A549 treated with DMSO at 1 μM for 4 hours (cell line): ENCODE measurements at places on chromosomes 3 and 15. TPM values are rescaled to one million over a fixed set of nuclear protein-coding genes. Genes with fewer than 3 reads are reported as not detected.

ITIH4 gene
- total RNA-seq: 0.38 to 1.6 TPM (median 0.84 TPM) in 5 replicates

GOLGA6B gene
- total RNA-seq: 0.06 to 0.09 TPM in 2 of 5 replicates, not detected in the others

DNAJB8 gene
- total RNA-seq: not detected in 5 replicates

HRH1 gene
- 9.1 to 11.0 TPM (median 9.7 TPM) in 5 replicates for total RNA-seq

WNT5A gene
- 0.62 to 1.3 TPM (median 0.82 TPM) in 5 replicates for total RNA-seq

SPINK8 gene
- total RNA-seq: not detected in 5 replicates

IL17RE gene
- total RNA-seq: 0.76 to 1.1 TPM (median 0.95 TPM) in 5 replicates

SPTSSB gene
- total RNA-seq: not detected in 5 replicates

IFT122 gene
- 11.8 to 14.5 TPM (median 13.5 TPM) in 5 replicates for total RNA-seq

GABRB3 gene
- total RNA-seq: 65.5 to 99.5 TPM (median 86.7 TPM) in 5 replicates

MESP1 gene
- 2.7 to 8.0 TPM (median 6.3 TPM) in 5 replicates for total RNA-seq

HDC gene
- total RNA-seq: 0.06 to 0.14 TPM (median 0.14 TPM) in 3 of 5 replicates, not detected in the others

IMPG2 gene
- total RNA-seq: 0.01 to 0.02 TPM (median 0.01 TPM) in 3 of 5 replicates, not detected in the others

ZNF639 gene
- 19.3 to 27.2 TPM (median 23.8 TPM) in 5 replicates for total RNA-seq

ERC2 gene
- total RNA-seq: 0.10 to 0.30 TPM (median 0.23 TPM) in 3 of 5 replicates, not detected in the others

CCDC33 gene
- total RNA-seq: 5.0 to 7.6 TPM (median 5.8 TPM) in 5 replicates
